NK-92 treated with Interleukin-12 subunit alpha and Interleukin-12 subunit beta, amount 100 ng/mL, for 24 hours (cell line): ENCODE measurements at places on chromosomes 5 and 9.

DNA sequence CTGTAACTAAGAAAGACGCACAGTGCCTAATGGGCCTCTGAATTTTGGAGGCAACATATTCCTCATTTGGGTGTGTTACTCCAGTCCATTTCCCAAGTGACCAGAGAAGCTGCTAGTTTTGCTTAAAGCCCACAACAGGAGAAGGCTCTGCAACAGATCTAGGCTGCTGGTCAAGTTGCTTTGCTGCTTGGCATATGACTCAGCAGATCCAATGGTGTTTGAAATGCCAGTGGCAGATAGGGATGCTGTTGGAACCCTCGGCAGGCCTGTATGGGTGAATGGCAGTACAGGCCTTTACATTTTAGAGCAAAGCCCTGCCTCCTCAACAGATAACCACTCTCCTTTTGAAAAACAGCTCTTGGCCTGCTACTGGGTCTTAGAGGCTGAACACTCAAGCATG is 36.2 kb upstream of the ROR2 start:
- DNase-seq = no peak

DNA sequence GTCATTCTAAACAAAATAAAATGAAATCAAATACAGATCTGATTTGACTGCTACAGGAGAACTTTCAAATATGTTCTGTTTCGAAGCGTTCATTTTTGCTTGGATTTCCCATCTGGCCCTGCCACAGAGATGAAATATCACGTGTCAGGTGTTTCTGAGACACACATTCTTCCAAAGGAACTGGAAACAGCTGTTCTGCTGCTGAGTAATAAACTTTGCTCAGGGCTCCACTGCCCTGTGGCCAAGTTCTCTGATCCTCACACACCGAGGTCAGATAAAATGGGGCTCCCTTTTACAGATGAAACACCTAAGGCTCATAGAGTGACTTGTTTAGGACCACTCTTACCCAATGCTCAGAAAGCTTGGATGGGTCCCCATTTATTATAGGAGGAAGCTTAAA is 42.5 kb downstream of the FRMPD1 start:
- no peak for DNase-seq

DNA sequence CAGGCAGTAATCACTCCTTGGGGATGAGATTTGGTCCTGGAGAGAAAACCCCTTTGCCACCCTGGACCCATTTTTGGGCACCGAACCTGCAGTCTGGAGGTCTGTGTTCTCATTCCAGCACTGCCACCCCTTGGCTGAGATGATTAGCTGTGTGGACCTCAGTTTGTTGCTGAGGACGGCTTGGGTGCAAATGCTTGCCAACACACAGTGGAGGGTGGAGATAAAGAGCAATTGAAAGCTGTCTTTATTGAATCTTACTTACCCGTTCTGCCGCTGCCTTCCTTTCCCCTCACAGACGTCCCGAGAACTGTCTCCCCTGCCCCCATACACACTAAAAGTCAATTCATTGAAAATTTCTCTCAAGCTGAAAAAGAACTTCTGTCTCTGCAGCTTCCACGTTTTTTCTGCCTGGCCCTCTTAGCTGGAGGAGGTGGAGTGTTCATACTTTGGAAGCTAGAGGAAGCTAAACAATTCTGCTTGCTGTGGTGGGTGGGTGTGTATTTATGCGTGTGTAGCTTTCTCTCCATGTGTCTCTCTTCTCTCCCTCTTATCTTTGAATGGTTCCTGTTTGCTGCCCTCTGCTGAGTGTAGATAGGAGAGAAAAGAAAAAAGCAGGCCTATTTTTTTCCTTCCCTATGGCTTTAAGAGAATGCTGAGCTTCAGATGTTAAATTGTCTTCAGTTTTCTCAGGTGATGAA is 6.6 kb downstream of the GALNT10 start:
- DNase-seq = no peak

- DNase-seq = no peak
These were observed 7.4 kb downstream of the KIF12 start for GRCh38 chr9:114091711-114092110.

- no peak for DNase-seq
These were observed 86.6 kb downstream of the C5orf15 start for GRCh38 chr5:133881576-133882388.

- no peak for DNase-seq
These were observed 1.2 kb upstream of the SLC1A3 start for GRCh38 chr5:36605241-36605640.

- no peak for DNase-seq
These were observed 136.9 kb upstream of the ANKH start for GRCh38 chr5:15008476-15008875.

- DNase-seq = no peak
These were observed 15.3 kb downstream of the GCNT4 start for GRCh38 chr5:75037106-75037505.

DNA sequence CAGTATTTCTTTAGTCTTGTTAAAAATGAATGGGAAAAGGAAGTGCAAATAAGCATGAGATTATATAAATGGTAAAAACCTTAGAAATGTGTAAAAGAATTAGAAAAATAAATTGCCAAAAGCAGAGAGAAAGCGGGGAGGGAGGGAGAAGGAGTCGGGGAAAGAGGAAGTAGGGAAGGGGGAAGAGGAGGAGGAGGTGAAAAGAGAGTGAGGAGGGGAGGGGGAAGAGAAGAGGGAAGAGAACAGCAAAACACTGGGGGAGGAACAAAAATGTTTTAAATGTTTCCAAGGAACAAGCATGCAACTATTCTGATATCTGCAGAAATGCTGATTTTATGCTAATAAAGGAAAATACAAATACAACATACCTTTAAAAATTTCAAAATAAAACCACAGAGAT is 317.5 kb downstream of the PIK3R1 start:
- no peak for DNase-seq

GRCh38 chr9:14207352-14207995 is 106.5 kb downstream of the NFIB start:
- no peak for DNase-seq

- DNase-seq = no peak
These were observed 49.6 kb upstream of the PLIN2 start for GRCh38 chr9:19176856-19177255.

- no peak for DNase-seq
These were observed 87.9 kb upstream of the FAM169A start for GRCh38 chr5:74953937-74954720.

DNA sequence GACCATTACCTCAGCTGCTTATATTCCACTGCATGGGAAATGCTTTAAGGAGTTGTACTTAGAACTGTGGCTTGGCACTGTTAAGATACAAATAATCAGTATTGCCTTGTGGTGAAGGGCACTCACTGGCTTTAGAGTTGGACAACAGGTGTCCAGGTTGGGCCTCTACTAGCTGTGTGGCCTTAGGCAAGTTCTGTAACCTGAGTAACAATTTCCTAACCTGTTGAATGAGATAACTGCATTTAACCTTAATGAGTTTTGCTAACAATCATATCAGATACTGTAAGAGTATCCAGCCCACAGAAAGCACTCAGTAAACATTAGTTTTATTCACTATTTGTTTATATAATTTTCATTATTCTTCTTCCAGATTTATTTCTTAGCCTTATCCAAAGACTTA is 17.2 kb upstream of the HK3 start:
- no peak for DNase-seq

DNA sequence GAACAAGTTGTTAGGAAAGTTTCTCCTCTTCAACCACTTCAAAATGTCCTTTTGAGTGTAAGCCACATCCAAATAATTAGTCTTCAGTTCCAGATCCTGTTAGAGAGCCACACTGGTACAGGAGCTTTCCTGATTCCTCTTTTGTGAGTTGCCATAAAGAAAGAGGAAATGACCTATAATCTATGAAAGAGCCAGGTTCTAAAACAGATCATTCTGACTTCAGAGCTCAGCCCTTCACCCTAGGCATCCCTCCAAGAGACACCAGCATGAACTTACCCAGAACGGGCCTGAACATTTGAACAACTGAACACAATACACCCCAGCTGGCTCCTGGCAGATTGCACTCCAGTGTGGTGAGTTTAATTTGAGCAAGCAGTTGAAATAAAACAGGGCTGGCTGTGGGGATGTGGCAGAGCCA is 25.7 kb downstream of the SLC1A1 start:
- no peak for DNase-seq

- no peak for DNase-seq
These were observed 335.4 kb downstream of the MSX2 start for GRCh38 chr5:175059687-175060211.

DNA sequence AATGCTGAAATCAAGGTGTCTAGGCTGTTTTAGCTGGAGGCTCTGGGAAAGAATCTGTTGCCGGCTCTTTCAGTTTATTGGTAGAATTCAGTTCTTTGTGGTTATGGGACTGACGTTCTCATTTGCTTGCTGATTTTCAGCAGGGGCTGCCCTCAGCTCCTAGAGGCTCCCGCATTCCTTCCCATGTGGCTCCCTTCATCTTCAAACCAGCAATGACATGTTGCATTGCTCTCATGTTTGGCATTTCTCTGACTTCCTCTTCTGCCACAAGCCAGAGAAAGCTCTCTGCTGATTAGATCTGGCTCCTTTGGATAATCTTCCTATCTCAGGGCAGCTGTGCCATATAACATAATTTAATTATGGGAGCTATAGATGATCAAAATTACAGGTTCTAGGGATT is 360.3 kb downstream of the LRRC70 start:
- no peak for DNase-seq

- no peak for DNase-seq
These were observed 35.6 kb downstream of the SLC30A5 start for GRCh38 chr5:69129413-69129812.

DNA sequence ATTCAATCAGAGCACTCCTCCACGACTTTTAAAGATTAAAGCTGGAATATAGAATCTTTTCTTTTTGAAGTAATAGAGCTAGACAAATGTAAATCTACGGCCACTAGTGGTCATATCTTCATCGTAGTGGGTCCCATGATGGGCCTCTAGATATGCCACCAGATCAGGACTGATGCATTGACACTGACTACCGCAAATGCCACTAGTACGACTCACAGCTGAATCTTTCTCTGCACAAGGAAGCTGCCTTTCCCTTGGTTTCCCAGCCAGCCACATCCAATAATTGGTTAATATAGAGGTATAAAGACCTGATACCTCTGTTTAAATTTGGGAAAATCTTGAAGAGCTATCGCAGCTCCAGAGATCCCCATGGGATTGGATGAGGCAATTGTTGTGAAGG is 37.8 kb upstream of the ADRB2 start:
- no peak for DNase-seq

DNA sequence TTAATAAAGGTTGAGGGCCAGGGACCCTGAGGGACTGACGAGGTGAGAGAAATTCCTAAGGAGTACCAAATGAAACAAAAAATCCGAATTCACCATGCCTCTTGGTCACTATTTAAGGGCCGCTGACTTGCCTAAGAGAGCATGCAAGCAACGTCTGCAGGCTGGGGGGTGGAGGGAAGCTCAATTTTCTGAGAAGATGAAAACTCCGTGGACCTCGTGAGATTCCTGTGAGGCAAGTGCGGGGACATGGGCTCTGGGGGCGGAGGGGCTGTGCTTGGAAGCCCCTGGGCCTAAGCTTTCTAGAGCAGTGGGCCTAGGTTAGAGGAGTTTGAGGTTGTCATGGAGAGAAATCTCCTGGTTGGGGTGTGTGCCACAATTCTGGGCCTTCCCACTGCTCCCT is 27.5 kb downstream of the NTRK2 start:
- no peak for DNase-seq

GRCh38 chr9:114757395-114757794 is 48.4 kb downstream of the TNFSF15 start:
- no peak for DNase-seq
